RKO (cell line): ENCODE measurements at places on chromosomes 7 and 10.

DNA sequence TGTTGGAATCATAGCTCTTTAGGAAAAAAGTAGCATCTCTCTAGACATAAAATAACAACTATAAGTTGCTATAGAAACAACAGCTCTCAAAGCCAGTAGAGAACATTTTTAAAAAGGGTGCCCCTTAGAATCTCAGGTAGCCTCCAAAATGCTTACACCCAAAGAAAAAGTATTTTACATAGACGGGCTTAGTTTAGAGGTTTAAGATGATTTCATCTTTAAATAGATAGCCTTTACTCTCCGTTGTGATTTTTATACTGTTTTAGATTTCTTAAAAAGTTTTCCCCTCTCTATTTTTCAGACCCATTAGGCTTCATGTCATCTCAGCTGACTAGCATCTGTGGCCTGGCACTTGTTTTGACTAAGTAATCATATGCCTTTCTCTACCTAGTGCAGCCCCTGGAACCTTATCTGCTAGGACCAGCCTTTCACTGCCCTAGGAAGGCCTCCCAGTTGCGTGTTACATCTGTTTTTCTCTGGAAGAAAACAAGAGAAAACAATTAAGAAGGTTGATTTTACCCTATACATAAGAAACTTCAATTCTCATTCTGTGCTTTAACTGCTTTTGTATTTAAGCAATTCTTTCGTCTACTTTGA is 6.9 kb upstream of the BPGM start:
- no peak for DNase-seq

- DNase-seq = no peak
These were observed 33.9 kb downstream of the TSPAN14 start for GRCh38 chr10:80487791-80488538.

DNA sequence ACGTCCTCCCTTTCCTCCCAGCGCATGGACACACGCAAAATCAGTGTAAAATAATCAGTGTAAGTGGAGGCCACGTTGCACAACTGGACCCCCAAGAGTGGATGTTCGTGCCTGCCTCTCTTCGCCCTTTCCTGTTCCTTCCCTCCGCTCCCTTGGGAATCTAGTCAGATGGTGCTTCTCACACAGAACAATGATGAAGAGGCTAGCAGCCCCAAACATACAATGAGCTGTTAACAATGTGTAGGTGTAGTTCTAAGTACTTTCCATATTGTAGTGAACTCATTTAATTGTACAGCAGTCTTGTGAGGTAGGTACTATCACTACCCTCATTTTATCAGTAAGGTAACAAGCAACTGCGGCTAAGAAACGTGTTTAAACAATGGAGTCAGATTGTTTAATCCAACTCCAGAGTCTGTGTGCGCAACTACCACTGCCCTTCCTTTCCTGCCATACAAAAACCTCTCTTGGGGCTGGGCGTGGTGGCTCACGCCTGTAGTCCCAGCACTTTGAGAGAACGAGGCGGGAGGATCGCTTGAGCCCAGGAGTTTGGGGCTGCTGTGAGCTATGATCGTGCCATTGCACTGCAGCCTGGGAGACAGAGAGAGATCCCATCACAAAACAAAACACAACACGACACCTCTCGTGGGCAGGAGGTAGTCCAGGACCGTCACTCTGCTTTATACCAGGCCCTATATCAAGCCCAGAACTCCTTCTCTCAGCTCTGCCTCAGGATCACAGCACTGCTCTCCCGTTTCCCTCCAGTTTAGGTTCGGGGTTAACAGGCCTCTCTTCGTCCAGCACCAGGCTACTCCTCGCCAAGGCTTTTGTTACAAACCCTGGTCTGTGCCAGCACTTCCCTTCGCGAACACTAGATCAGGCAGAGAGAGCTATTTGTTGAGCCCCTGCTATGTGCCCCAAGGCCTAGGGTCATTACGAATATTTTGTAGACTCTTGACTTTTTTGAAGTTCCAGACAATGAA is 1.1 kb downstream of the FKBP9 start:
- DNase-seq = peak; percentile 33

- no peak for DNase-seq
These were observed 123.9 kb downstream of the COL26A1 start for GRCh38 chr7:101486433-101487104.

GRCh38 chr10:15163253-15163828 is 5.2 kb downstream of the NMT2 start:
- DNase-seq = no peak

DNA sequence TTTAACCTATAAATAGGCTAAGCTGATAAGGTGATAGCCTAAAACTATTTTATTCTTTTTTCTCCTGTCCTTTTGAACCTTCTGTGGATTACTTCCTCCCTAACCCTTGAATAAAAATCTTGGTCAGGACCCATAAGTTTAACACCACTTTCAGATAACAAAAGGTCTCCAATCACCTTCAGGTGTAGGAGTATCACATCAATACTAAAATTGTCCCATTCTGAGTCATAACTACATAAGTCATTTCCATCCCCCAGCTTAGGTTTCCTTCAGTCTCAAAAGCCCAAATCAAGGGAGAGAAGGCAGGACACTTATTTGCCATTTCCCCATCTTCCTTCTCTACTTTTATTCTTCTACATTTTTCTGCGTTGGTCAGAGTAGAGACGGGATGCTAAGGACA is 56.9 kb upstream of the WNT16 start:
- no peak for DNase-seq

GRCh38 chr7:111642373-111642772 is 80.1 kb upstream of the IMMP2L start:
- no peak for DNase-seq

- peak; percentile 21 for DNase-seq
These were observed 544.4 kb downstream of the SH2D4B start for GRCh38 chr10:81081887-81082620.

GRCh38 chr10:98644466-98644865 is 197.7 kb upstream of the HPS1 start:
- DNase-seq = no peak

DNA sequence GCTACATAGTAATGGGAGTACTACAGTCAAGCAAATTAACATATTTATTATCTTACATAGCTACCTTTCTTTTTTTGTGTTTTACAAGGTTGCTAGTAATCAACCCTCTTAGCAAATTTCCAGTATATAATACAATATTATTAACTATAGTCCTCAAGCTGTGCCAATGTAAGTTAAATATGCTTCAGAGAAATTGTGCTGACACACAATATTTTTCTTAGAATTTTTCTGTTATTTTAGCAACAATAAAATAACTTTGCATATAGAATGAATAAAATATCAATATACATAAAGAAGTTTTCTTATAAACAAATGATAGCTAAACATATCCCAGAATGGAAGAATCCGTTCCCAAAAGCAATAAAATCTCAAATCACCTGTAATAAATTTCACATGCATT is 1605.1 kb downstream of the REEP3 start:
- no peak for DNase-seq

DNA sequence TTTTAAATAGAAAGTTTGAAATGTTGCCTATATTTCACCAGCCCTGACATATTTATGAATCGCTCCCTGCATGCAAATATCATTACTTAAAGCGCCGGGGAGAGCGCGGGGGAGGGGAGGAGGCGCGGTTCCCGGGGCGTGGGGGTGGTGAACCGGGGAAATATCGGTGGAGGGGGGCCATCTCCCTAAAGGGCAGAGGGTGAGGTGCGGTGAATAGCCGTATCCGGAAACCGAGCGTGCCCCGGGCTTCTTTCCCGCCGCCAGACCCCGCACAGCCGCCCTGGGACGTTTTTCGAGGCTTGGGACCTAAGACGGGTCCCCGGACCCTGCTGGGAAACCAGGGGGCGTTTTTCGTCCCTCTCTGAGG is 6.9 kb upstream of the ZNF503 start:
- DNase-seq = no peak

GRCh38 chr7:31553661-31554081 is 39.8 kb downstream of the ITPRID1 start:
- DNase-seq = no peak

- no peak for DNase-seq
These were observed 100.7 kb downstream of the IQUB start for GRCh38 chr7:123433665-123434064.

- DNase-seq = no peak
These were observed 367.9 kb upstream of the MBL2 start for GRCh38 chr10:53140506-53140905.

- DNase-seq = no peak
These were observed 88.4 kb downstream of the DNAJB6 start for GRCh38 chr7:157425137-157425731.

GRCh38 chr7:155234950-155235789 is 62.5 kb upstream of the INSIG1 start:
- DNase-seq = peak; percentile 67

GRCh38 chr10:32793033-32793432 is 165.0 kb downstream of the ITGB1 start:
- no peak for DNase-seq

- no peak for DNase-seq
These were observed 101.7 kb downstream of the BMS1 start for GRCh38 chr10:42883993-42884983.

GRCh38 chr10:79239275-79239779 is 107.9 kb upstream of the PPIF start:
- DNase-seq = peak; percentile 49

GRCh38 chr10:132458586-132459300 is 61.7 kb downstream of the PWWP2B start:
- DNase-seq = no peak

- no peak for DNase-seq
These were observed 78.3 kb downstream of the ST8SIA6 start for GRCh38 chr10:17375936-17376584.

DNA sequence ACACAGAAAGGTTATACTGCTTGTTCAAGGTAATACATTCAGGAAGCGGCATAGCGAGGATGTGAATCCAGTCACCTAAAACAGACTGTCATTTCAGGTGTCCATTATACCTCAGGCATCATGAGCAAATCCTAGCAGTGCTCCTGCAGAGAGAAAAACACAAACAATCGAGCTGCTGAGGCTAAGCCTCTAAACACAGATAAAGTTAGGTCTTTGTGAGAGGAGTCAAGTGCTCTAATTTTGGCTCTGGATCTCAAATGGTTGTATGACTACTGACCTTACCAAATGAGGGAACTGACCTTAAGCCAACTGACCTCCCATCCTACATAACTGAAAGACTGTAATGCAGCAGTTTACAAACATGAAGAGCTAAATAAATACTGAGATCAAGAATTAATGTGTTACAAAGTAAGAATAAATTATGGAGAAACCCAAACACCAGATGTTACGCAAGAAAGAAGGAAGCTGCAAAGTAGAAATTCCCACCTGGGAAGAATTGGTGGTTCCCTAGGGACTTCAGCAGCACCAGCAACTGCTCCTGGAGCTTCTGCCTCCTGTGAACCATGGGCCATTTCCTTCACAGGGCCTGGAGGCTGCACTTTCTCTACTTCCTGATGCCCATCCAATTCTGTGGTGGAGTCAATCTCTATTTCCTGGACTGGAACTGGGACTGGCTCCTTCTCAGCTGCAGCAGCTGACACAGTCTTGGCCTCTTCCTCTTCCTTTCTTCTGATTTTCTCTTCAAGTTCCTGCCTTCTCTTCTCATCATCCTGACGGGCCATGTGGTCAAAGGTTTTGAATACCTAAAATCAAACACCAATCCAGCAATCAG is 5.8 kb downstream of the NUDCD3 start:
- no peak for DNase-seq

GRCh38 chr7:33425395-33425794 is 296.0 kb downstream of the BBS9 start:
- no peak for DNase-seq

DNA sequence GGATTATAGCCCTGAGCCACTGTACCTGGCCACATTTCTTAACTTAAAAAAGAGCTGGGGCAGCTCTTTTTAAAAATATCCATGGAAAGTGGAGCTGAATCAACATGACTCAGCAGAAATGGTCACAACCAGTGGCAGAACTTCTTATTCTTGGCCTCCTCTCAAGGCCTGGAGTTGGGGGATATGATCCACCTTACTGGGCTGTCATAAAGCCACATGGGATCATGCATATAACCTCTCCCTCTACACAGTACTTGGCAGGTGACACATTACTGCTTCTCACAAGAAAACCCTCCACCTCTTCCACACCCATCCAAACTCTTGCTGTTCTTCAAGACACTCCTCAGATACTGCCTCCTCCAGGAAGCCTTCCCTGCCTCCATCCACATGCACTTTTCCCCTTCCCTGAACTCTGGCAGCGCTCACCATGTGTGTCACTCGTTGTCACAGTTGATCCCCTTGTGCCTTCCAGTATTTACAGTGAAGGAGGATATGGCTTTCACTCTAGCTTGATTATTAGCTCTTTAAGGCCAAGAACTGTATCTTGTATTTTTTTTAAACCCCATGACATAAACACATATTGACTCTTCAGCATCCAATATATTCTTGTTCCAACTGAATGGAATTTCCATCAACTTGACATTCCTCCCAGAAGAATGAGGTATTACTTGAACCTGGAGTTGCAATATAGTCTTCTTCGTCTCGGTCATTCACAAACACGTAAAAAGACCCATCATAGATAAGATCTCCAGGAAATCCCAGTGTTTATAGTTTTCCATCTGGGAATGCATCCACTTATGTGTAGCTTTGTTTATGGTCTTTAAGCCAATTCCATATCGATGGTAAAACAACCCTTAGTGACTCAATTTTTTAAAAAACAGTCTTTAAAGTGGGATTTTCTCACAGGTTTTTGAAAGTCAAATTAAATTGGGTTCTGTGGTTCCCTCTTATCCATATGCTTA is 85.5 kb downstream of the TBXAS1 start:
- no peak for DNase-seq

GRCh38 chr7:27165089-27165995 is at the start of gene HOXA9:
TSS of gene HOXA9 (minus strand) at chr7:27165537. CDS start at chr7:27165457, 80 bp downstream.
- peak; percentile 97 for DNase-seq

DNA sequence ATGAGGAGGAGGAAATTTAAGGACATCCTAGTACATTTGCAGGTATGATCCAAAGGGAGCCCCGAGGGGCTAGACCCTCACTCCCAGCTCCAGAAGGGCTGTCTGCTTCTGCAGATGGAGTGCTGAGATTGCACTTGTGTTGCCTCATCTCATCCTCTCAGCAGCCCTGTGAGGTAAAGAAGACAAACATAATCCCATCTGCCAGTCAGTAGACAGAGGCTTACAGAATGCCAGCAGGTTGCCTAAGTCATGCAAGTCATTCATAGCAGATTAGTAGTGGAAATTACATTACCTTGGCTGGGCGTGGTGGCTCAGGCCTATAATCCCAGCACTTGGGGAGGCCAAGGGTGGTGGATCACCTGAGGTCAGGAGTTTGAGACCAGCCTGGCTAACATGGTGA is 45.4 kb downstream of the BLVRA start:
- no peak for DNase-seq

DNA sequence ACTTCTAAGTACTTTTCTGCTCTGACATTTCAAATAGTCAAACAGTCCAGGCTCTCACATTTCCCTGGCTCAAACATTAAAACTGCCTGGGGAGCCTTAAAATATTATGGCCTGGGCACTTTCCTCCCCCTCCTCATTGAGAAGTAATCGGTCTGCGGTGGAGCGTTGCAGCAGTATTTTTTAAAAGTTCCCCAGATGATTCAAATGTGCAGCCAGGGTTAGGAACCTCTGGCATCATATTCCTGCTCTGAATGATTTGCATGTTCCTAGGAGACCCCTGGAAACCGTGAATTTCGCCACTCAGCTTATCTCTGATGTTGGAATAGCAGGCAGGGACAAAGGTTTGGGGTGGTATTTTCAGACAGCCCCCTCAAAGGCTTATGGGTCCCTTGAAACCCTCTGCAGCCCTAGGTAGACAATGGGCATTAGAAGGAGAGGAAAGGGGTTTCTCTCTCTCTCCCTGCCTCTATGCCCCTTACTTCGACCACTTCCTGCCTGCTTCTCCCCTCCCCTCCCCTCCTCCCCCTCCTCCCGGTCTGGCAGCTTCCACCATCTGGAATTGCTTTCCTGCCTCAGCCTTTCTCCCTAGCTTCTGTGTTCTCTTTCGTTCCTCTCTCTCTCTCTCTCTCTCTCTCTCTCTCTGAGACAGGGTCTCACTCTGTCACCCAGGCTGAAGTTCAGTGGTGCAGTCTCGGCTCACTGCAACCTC is 622.2 kb downstream of the GALNT17 start:
- DNase-seq = no peak
